ENCODE measurements at places on chromosomes 5 and 9. TPM values are rescaled to one million over a fixed set of nuclear protein-coding genes. Genes with fewer than 3 reads are reported as not detected.

DNA sequence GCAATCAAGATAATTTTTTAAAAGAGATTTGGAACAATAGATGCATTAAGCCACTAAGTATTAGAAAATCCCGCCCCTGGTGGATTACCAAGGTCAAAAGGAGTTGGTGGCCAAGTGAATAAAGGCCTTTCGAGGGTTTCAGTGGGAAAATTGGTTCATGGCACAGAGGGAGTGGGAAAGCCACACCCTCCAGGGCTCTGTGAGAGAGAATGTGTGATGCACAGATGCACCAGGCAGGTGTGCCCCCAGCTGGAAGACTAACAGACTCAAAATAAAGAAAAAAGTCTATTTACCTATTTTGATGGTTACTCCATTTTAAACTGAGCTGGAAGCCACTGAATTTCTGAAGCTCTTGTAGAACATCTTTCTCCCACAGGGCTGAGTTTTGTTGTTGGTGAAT is 278.0 kb downstream of the DRD1 start:
- H3K27me3 ChIP-seq: no peaks in the 10 kb centered on the region
- H3K27ac ChIP-seq: no peak overlapping the region
- H3K36me3 ChIP-seq: no peaks in the 10 kb centered on the region
- no peak overlapping the region for H3K4me3 ChIP-seq

GRCh38 chr5:111967463-111967862 is 210.5 kb upstream of the NREP start:
- no peaks in the 10 kb centered on the region for H3K27me3 ChIP-seq
- no peak overlapping the region for H3K4me3 ChIP-seq
- no peak for DNase-seq
- no peaks in the 10 kb centered on the region for H3K36me3 ChIP-seq
- H3K4me1 ChIP-seq: peaks cover 1% of the 10 kb centered on the region

DNA sequence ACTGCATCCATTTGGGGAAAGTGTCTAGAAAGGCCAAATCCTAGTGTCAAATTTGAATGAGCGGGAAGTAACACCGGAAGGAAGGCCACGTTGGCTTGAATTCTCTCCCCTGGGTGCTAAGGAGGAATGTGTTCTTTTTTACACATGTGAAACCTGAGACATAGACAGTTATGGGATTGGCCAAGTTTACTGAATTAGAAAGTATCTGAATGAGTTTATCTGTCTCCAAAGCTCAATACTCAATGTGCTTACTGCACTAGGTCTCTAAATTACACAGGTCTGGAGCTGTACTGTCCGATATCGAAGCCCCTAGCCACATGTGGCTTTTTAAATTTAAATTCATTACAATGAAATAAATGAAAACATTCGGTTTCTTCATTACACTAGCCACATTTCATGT is 6.0 kb downstream of the DMRT1 start:
- H3K36me3 ChIP-seq: no peaks in the 10 kb centered on the region
- H3K27ac ChIP-seq: no peak overlapping the region

DNA sequence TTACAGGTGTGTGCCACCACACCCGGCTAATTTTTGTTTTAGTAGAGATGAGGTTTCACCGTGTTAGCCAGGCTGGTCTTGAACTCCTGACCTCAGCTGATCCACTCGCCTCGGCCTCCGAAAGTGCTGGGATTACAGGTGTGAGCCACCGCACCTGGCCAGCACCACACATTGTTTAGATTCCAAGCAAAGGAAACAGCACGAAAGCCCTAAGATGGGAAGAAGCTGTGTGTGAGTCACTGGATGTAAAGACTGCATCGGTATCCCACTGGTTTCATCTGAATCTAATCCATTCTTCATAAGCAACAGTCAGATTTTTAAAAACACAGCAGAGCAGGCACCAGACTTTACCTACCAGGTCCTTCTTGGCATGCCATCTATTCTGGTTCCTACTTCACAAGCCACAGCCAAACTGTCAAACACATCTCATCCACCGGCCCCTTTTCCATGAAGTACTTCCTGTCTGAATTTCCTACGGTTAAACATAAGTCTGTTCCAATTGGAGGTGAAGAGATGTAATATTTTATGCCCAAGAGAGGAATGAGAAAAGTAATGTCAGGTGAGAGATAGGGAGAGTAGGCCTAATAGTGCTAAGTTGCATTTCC is 17.4 kb downstream of the UBTD2 start:
- H3K4me3 ChIP-seq: no peak overlapping the region
- no peak for DNase-seq
- no peaks in the 10 kb centered on the region for H3K4me1 ChIP-seq
- H3K27me3 ChIP-seq: no peaks in the 10 kb centered on the region

DNA sequence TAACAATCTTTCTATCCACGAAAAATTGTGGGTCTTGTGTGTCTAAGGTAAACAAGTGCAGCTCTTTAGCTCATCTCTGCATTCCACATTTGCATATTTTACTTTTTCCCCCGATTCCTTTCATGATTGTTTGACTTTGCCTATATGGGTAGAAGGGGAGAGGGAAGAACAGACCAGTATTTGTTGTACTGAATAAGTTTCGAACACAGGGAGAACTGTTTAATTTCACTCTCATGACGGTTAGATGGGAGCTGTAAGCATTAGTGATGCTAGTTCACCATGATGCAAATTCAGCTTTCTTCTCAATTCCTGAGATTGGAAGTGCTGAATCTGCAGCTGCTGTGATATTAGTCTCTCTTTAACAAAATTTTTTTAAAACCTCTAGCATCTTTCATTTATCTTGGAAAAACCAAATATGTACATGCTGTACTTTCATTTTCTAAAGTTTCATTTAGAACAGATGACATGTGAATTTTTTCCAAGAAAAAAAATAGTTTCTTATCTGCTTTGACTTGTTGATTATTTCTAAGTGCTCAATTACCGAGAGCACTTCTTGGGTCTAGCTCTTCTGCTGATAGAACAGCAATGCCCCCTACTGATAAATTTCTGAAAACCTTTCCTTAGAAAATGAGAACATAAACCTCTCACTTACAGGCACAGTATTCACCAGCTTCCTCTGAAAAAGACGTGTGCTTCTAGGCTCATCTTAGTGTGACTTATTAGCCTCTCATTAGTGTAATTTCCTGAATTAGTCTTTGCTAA is 149.5 kb downstream of the BAAT start:
- DNase-seq: peak; percentile 2
- H3K27me3 ChIP-seq: no peaks in the 10 kb centered on the region

DNA sequence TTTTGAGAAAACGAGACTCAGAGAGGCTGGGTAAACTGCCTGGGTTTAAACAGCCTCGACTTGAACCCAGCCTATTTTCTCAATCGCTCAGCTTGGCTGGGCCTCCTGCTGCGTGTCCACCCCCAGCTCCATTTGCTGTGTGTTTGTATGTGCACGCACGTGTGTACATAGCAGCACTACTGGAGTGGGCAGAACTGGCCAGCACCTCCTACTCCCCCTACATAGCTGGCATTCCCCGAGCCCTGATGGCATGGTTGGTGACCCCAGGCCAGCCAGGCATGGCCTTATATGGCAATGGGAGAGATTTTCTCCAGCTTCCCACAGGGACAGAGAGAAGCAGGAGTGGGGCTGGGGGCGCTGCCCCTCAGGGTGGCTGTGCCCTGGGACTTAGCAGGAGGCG is 4.1 kb downstream of the AIF1L start:
- H3K4me1 ChIP-seq: peaks cover 9% of the 10 kb centered on the region
- DNase-seq: no peak
- peaks cover 18% of the 10 kb centered on the region for H3K27me3 ChIP-seq
- no peak overlapping the region for H3K4me3 ChIP-seq

DNA sequence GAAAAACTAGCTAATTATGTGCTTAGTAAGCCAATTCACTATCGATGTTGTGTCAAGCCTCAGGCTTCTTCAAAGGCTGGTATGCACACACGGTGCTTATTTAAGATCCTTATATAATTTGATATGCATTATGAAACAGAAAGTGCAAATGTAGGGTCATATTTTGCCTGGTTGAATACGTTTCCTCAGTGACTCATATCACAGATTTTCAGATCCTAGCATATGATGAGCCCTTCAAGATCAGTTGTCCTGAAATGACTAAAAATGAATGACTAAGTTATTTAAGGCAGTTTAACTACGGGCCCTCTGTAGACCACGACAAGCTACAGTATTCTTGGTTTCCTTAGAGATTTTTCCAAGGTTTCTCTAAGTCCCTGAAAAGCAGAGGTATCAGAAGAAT is 778.3 kb downstream of the PRELID2 start:
- H3K4me3 ChIP-seq: no peak overlapping the region
- no peaks in the 10 kb centered on the region for H3K36me3 ChIP-seq
- no peak overlapping the region for H3K27ac ChIP-seq
- no peak for DNase-seq
- H3K27me3 ChIP-seq: no peaks in the 10 kb centered on the region

DNA sequence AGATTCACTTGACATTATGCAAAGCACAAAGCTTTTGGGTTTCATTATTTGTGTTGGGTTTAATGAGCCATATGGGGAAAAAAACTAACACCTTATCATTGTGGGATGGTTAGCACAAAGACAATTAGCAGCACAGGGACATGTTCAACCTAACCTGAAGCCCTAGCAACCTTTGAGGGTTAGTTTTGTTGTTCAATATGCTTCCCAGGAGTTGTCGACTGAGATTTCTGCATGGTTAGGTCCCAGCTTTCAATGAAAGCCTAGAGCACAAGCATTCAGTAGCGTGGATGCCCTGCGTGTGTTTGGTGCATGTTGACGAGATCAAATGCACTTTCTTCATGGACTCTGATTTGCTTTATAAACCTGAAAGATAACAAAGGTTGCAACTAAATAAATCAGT is 565.2 kb upstream of the TLE4 start:
- H3K4me1 ChIP-seq: no peaks in the 10 kb centered on the region
- H3K27me3 ChIP-seq: no peaks in the 10 kb centered on the region
- no peak overlapping the region for H3K4me3 ChIP-seq
- H3K36me3 ChIP-seq: no peaks in the 10 kb centered on the region
- no peak overlapping the region for H3K27ac ChIP-seq
- DNase-seq: no peak

DNA sequence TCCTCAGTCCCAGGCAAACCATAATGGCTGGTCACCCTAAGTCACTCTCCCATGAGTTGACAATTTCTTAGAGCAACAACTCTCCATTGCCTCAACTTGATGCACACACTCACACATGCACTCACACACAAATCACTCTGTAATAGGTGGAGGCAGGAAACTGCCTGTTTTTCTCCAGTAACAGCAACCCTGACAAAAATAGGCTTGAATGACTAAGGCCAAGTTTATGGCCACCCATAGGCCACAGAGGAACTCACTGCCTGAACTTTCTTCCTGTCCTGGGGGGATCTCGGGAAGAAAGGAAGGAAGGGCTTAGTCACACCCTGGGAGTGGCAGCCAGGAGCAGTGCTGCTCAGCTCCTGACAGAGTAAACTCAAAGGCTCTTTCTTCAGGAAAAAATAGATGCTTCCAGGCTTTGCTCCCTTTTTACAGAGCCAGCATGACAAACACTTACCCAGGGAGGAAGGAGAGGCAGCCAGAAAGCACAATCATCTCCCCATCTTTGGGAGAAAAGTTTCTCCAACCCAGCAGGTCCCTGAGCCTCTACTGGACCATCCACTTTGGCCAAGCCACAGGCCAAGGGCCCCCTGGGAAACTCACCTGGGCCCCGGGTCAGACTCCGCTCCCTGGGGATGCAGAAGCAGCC is 368 bp downstream of the SH3TC2 start:
- peak overlapping the region; percentile 87 for H3K27ac ChIP-seq
- H3K27me3 ChIP-seq: no peaks in the 10 kb centered on the region
- DNase-seq: no peak
- no peak overlapping the region for H3K4me3 ChIP-seq
- H3K36me3 ChIP-seq: no peaks in the 10 kb centered on the region
- peaks cover 23% of the 10 kb centered on the region for H3K4me1 ChIP-seq

DNA sequence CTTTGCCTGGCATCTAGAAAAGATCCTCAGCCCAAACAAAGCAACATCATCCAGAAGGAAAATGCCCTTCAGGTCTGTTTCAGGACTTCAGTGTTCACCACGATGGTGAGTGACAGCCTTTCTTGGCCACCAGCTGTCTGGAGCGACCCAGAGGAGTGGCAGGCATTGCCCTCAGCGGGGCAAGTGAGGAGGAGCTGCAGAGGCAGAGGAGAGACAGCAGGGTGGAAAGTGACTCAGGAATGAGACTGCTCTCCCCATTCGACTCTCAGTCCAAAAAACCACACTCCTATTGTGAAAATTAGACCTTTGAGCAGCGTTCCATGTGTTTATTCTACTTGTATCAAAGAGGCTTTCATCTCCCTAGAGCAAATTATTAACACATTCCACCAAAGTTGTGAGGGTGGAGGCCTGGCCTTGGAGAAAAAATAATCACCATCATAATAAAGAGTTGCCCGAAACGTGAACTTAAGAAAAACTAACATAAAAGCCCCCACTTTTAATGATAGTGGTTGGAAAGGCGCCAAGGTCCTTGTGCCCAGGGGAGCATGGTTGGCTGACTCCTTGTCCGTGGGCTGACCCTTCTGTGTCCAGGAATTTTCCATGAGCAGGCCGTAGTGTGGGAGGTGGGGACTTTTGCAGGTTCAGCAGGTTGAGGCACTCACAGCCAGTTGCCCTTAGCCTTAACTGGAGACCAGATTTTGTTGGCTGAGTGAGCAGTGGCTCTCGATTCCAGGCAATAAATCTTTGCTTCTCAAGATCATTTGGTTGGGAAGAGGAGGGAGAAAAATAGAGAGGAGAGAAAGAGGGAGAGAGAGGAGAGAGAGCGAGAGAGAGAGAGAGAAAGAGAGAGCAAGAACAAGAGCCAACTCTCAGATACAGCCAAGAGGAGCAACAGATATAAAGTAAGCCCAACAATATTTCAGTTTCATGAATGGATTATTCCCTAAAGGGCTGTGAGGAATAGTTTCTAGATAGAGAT is 125.9 kb upstream of the ANKRD55 start:
- H3K4me3 ChIP-seq: no peak overlapping the region
- DNase-seq: no peak
- H3K27me3 ChIP-seq: no peaks in the 10 kb centered on the region
- H3K27ac ChIP-seq: no peak overlapping the region
- H3K36me3 ChIP-seq: no peaks in the 10 kb centered on the region

GRCh38 chr9:32587901-32588300 is 14.9 kb upstream of the NDUFB6 start:
- no peak for DNase-seq
- H3K27ac ChIP-seq: no peak overlapping the region
- H3K4me1 ChIP-seq: peaks cover 3% of the 10 kb centered on the region
- no peak overlapping the region for H3K4me3 ChIP-seq
- H3K36me3 ChIP-seq: no peaks in the 10 kb centered on the region
- H3K27me3 ChIP-seq: no peaks in the 10 kb centered on the region

DNA sequence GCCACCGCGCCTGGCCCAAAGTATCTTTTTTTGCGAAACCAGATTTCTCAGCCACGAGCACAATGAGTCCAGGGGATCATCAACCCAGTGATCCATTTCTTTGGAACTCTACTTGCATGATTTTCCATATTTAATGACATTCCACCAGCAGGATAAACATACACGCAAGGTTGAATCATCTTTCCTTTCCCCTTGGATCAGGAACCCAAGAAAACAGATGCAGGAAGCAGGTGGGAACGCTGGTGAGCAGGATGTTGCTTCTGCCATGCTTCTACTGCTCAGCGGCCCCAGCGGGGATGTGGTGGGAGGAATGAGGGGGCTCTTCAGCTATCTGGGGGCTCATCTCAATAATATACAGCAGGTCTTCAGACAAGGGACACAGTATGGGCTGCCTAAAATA is 118.2 kb downstream of the SEC61B start:
- no peaks in the 10 kb centered on the region for H3K27me3 ChIP-seq
- DNase-seq: no peak
- no peak overlapping the region for H3K4me3 ChIP-seq
- no peak overlapping the region for H3K27ac ChIP-seq

- no peak overlapping the region for H3K4me3 ChIP-seq
- H3K27ac ChIP-seq: no peak overlapping the region
- no peak for DNase-seq
- peaks cover 15% of the 10 kb centered on the region for H3K36me3 ChIP-seq
- peaks cover 13% of the 10 kb centered on the region for H3K4me1 ChIP-seq
Observed at GRCh38 chr9:91297306-91297705, 64.4 kb downstream of the AUH start.

The DOLK gene
- 31.7 TPM for polyA plus RNA-seq

The SGCD gene
- polyA plus RNA-seq: 0.94 TPM

The PKD2L2 gene
- polyA plus RNA-seq: 0.11 TPM

The WDR31 gene
- 1.3 TPM for polyA plus RNA-seq

The IER5L gene
- 8.9 TPM for polyA plus RNA-seq

Measured in SK-N-SH (cell line).